ENCODE measurements at places on chromosomes 7 and 10.

- DNase-seq: no peak
Observed at GRCh38 chr10:14491811-14492210, 161.1 kb upstream of the FRMD4A start.

DNA sequence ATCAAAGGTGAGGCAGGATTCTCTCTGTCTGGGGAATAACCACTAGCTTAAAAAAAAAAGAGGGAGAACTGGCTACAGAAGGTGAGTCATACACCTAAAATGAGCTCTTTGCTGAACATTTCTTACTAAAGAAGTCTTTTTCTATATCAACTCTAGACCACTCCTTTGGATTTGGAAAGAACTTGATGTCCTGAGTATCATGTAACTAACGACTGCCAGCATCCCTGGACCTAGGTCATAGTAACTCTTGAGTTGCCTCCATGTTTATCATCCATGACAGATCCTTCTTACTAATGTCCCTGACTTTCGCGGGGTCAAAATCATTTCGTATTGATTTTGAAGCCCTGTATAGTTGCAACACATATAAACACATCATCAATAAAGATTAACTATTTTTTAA is 89.1 kb downstream of the CNOT4 start:
- DNase-seq: no peak

- DNase-seq: no peak
Observed at GRCh38 chr7:112296432-112296831, 89.9 kb downstream of the ZNF277 start.

DNA sequence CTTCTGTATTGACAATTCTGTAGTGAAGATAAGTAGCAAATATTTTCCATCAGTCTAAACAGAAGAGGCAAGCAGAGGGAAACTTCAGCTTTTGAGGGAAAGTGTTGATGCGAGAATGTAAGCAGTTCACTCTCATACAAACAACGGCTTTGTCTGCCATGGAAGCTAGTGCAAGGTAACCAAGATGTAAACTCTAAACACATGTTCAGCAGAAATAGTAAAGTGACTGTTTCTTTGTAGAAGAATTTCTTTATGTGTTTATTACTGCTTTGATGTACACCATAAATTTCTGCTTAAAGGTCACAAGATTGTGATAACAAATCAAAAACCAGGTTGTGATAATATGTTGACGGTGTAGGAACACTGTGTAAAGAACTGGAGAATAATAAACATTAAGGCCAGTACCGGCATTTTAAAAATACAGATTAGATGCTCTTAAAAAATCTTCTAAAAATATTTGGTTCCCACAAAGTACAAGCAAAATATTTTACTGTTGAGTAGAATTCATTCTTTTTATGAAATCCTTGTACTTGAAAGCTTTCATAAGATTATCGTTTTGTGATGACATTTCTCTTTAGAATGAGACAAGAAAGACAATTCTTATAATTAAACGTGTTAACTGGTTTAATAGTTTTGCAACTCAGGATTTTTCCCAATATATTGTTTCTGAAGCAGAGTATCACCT is 34.2 kb downstream of the SEMA3C start:
- no peak for DNase-seq

GRCh38 chr10:99532687-99533495 is at the start of gene NKX2-3:
TSS of gene NKX2-3 (plus strand) at chr10:99532942. CDS start at chr10:99533132, 190 bp downstream.
- no peak for DNase-seq

DNA sequence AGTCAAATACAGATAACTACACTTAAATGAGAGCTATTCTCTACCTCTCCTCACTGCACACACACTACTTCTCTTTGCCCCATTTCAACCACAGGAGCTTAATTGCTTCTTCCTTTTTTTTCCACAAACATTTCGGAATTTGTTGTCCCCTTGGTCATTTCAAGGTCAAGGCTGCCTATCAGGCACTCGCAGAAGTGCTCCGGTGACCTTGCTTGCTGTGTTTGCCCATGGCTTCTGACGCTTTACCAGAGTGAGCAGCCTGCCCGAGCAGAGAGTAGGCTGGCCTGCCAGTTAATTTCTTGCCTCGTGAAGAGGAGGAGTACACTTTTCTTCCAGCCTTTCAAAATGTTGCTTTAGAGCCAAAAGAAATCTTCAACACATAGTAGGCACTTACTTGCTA is 297.1 kb upstream of the LRGUK start:
- DNase-seq: no peak
